ENCODE measurements at places on chromosomes 6 and 20.

GRCh38 chr6:10310826-10311225 lies 104.0 kb downstream of the TFAP2A start:
- DNase-seq: no peak

GRCh38 chr6:34342247-34342646 lies 50.2 kb downstream of the NUDT3 start:
- DNase-seq: no peak

DNA sequence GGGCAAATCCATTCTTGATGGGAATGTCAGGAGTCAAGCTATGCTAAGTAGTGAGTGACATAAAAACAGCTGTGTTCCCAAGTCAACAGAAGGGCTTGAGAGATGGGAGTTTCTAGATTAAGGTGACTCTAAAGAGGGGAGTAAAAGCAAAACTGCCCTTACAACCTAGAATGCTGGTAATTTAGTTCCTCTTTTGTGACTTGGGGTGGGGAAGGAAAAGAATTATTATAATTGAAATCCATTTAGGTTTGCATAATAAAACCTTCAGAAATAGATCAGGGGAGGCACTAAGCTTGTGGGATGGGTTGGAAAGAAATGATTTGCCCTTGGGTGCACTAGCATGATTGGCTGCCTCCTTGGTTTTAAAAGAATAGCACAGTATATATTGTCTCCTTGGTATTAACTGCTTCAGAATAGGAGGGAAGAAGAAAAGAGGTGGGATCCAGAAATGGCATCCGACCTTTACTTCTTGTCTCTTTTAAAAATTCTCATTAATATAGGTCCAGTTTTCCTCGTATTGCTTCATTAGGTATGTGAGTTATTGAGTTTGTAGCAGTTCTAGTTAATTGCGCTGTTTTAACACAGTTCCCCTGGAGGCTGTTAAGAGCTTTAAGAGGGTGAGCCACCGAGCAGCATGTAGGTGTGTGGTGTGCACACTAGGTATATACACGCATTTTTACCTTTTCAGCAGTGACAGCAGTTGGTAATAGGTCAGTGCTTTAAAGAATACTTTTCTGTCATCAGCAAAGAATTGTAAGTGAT lies 95.3 kb upstream of the VSTM2L start:
- DNase-seq: no peak

DNA sequence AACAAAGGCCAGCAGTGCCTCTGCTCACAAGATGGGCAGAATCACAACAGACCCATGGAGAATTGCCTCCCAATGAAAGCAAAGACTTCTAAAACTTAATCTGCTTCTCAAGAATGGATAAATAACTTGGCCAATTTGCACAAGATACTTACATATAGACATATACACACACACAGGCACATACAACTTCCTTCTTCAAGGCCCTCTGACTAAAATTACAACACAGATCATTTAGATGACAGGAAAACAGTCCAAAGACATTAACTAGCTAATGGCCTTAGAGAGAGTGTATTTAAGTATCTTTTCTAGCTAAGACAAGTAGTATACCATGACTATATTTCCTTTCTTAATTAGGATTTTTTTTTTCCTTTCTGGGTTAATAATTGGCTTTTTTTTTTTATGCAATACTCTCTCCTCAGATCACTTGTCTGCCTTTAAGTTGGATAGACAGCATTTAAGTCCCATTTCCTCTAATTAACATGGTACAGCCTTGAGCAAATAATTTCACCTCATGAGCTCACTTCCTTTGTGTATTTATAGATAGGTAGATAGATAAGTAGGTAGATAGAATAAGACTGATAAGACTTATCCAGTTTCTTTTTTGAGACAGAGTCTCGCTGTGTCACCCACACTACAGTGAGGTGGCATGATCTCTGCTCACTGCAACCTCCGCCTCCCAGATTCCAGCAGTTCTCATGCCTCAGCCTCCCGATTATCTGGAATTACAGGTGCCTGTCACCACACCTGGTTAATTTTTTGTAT lies 70.0 kb downstream of the NRSN1 start:
- no peak for DNase-seq

DNA sequence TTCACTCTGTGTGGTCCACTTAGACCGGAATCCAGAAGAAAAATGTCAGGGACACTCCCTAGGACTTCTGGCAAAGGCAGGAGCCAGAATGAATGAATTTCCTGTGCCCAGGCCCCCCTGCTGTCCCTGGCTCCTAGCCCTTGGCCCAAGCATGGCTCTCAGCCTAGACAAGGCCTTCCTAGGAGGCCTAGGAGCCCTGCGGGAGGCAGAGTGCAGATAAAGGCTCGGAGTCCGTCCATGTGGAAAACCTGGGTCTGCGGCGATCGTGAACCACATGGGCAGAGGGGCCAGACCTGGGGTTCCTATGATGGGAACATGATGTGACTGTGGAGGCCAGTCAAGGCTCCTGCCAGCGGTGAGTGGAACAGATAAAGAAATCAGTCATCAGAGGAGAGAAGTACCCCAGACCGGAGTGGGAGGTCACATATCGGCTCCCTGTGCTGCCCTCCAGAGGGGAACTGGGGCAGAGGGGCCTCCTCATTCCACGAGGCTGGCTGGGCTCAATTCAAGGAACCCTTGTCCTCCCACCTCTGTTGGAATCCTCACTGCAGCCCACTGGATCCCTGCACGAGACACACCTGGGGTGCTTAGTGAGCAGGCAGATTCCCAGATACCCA lies 5.9 kb upstream of the VSTM2L start:
- no peak for DNase-seq

DNA sequence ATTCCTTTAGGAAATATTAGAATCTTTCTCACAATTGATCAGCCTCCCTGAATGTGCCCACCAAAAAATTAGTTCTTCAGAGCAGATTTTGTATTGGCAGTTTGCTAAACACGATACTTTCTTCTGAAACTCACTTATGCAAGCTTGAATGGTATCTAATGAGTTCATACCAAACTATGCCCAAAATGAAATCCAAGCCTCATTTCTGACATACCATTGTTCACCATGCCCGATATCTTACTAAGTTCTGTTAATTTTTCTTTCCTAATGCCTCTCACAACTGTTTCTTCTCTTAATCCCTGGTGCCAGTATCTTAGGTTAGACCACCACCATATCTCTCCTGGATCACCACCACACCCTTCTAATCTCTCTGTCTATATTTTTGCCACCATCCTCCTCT lies 755.9 kb downstream of the KIF16B start:
- DNase-seq: no peak

GRCh38 chr6:167426651-167427050 lies 101.8 kb downstream of the TTLL2 start:
- DNase-seq: no peak

DNA sequence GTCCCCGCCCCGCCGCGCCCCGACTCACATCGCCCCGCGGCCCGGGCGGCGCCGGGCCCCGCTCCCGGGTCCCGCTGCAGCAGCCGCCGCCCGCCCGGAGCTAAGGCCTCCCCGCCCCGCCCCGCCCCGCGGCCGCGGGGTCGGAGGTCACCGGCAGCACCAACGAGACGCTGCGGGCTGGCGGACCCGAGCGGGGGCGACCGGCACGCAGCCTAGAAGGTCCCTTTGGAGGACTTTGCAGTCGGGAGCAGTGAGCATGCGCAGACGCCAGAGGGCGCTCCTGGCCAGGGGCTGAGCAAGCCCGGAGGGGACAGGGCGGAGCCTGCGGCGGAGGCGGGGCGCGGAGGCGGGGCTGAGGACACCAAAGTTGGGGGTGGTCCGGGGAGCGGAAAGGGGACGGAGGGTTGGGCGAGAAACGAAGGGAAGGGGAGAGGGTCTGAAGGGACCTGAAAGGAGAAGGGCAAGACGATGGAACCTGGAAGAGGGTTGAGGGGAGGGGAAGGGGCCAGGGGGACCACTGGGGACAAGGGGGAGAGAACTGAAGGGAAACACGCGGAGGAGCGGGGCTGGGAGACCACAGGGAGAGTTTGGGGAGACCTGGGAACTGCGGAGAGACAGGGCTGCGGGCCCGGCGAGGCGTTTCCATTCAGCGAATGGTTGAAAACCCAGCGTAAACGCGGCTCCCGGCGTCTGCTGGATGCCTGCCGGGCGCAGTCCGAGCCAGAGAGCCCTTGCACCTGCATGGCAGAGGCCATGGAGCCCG lies at the start of gene FRS3:
Gene FRS3 (minus strand): TSS at position 113 of the 763 bp plus-strand sequence. CDS start 2,913 bp downstream, outside the sequence.
- peak; percentile 31 for DNase-seq

GRCh38 chr6:30781743-30782424 lies 37.5 kb upstream of the IER3 start:
- DNase-seq: peak; percentile 97

- no peak for DNase-seq
These were observed 80.2 kb downstream of the SYNJ2 start for GRCh38 chr6:158061709-158062461.

GRCh38 chr6:47242483-47243386 lies 67.0 kb downstream of the TNFRSF21 start:
- DNase-seq: peak; percentile 38

- DNase-seq: no peak
These were observed 43.2 kb upstream of the SRF start for GRCh38 chr6:43127877-43128276.

GRCh38 chr20:54339093-54339492 lies 131.2 kb downstream of the PFDN4 start:
- no peak for DNase-seq

GRCh38 chr6:69719602-69720193 lies 77.1 kb downstream of the LMBRD1 start:
- DNase-seq: no peak

DNA sequence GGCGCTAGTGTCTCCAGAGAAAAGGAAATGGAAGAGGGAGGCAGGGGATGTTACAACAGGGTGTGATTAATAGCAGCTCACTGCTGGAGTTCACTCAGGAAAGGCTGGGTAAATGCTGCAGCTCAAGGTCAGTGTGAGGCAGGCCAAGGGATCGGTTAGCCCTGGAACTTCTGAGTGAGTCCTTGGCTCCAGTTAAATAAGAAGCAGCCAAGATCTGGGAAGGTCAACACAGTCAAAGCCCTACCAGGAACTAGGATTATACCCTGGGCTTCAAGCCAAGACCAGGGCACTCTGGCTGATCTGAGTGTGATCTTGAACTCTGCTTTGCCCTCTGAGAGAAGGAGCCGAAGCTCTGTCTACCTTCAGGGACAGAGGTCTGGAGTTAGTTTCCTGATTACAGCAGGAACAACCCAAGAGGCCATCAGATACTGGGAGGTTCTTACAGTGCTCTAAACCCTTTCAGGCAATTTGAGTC lies 44.3 kb downstream of the TPD52L1 start:
- no peak for DNase-seq

GRCh38 chr20:19784511-19785172 lies 26.6 kb downstream of the RIN2 start:
- DNase-seq: no peak

DNA sequence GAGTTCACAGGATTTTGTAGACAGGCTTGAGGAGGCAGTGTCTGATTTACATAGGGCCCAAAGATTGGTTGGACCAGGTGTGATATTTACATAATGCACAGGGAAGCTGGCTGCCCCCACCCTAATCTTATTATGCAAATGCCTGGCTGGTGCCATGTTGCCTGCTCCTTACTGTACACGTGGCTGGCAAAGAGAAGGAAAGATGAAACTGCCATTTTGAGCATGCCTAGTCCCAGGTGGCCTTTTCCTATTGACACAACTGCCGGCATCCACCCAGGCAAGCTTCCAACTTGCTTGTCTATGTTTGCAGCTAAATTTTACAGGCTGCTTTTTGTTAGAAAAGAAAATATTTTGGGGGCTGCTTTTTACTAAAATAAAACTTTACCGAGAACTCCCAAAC lies 174.6 kb downstream of the LMBRD1 start:
- no peak for DNase-seq

DNA sequence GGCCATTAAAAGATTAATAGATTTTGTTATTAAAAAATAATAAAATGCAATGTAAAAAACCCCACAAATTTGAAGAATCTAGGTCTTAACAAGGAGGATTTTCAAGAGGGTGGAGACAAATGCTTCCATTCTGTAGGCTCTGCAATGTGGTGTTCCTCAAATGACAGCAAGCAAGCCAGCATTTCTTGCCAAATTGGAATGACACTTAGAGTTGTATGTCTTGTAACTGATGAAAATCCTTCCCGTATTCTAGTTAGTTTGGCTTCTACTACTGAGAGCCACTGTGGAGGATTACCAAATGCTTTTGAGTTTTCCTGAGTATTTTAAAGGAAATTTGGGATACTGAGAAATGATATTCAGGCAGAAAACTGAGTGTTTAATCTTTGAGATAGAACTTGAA lies 1225.5 kb upstream of the CITED2 start:
- no peak for DNase-seq

- no peak for DNase-seq
These were observed 314.8 kb downstream of the QKI start for GRCh38 chr6:163729127-163729872.

DNA sequence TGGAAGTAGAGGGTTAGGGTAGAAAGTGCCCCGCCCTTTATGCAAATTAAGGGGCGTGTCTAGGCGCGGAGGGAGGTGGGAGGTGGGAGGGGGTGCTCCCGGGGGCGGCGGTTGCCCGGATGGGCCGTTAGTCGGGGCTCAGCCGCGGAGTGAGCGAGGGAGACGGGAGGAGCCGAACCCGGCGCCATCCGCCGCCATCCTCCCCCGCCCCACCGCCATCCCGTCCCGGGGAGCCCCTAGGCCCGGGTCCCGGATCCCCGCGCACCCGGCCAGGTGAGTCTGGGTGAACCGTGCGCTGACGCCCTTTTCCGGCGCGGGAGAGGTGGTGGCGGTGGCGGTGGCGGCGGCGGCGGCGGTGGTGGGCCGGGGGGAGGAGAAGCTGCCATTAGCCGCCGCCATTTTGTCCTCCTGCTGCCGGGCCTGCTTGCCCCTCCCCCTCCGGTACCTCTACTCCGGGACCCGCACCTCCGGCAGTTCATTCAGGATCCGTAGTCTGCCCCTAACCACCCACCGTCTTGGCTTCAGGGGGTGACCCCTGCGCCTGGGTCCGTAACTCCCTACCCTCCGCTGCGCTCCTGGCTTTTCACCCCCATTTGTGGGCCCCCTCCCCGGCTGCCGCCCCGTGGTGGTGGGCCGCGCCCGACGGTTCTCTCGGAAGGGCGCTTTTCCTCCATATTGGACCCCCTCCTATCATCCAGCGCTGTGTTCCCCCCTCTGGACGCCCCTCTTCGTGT lies at the start of gene PRRC2A:
Gene PRRC2A (plus strand): TSS at position 130 of the 734 bp plus-strand sequence. CDS start 2,075 bp downstream, outside the sequence.
- no peak for DNase-seq

- DNase-seq: no peak
These were observed 27.4 kb upstream of the HLA-G start for GRCh38 chr6:29800254-29800653.

GRCh38 chr6:131682442-131682841 lies 18.8 kb downstream of the OR2A4 start:
- no peak for DNase-seq

GRCh38 chr6:31710523-31711219 lies 4.0 kb downstream of the LY6G6F start:
- DNase-seq: no peak

GRCh38 chr6:16059496-16059895 lies 69.4 kb upstream of the MYLIP start:
- DNase-seq: no peak

DNA sequence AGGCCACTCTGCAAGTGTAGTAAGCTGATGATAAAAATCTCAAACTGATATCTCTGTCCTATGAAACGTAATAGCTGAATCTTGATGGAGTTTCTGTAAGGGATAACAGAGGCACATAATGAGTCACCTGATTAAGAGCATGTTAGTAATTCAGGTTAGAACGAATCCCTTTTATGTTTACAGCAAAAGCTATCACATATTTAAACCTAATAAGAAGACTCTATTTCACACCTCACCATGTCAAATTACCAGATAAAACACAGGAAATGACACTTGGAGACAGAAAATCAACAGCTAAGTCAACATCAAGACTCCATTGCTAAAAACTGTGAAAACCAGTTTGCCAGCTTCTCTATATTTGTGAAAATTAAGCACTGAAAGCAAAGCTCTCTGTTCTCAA lies 11.8 kb downstream of the CST7 start:
- DNase-seq: no peak

- DNase-seq: no peak
These were observed 4.2 kb downstream of the SYNDIG1 start for GRCh38 chr20:24473435-24474223.

GRCh38 chr6:53397283-53397682 lies 48.5 kb upstream of the ELOVL5 start:
- no peak for DNase-seq
